Uterine smooth muscle cell (primary cell): ENCODE measurements at places on chromosomes 3 and 15. TPM values are rescaled to one million over a fixed set of nuclear protein-coding genes. Genes with fewer than 3 reads are reported as not detected.

KLHL6 gene
- total RNA-seq = under 0.01 TPM in 2 replicates

FBN1 gene
- 481 and 802 TPM in 2 replicates for total RNA-seq

CYP11A1 gene
- under 0.01 and 0.11 TPM in 2 replicates for total RNA-seq

NISCH gene
- total RNA-seq = 67.1 and 97.0 TPM in 2 replicates

SYNPR gene
- not detected in 2 replicates for total RNA-seq

C3orf22 gene
- total RNA-seq = not detected in 2 replicates

TRANK1 gene
- 7.7 and 20.2 TPM in 2 replicates for total RNA-seq

GRAMD2A gene
- 0.33 and 0.50 TPM in 2 replicates for total RNA-seq

IFT57 gene
- 79.2 and 82.1 TPM in 2 replicates for total RNA-seq

EPHA6 gene
- total RNA-seq = 0.22 TPM in 1 of 2 replicates, not detected in the other

CCR3 gene
- not detected in 2 replicates for total RNA-seq

CPN2 gene
- total RNA-seq = not detected in 2 replicates

SGO1 gene
- total RNA-seq = 4.7 and 16.2 TPM in 2 replicates

IRAK2 gene
- total RNA-seq = 4.9 and 6.2 TPM in 2 replicates

ZNF80 gene
- total RNA-seq = not detected in 2 replicates

RTP1 gene
- not detected in 2 replicates for total RNA-seq

BOC gene
- 16.6 and 21.1 TPM in 2 replicates for total RNA-seq

LSMEM2 gene
- not detected in 2 replicates for total RNA-seq

TMEM40 gene
- total RNA-seq = not detected in 2 replicates

NANOGP8 gene
- not detected in 2 replicates for total RNA-seq

SPTBN5 gene
- under 0.01 and 0.11 TPM in 2 replicates for total RNA-seq

RIOX2 gene
- total RNA-seq = 31.3 and 38.2 TPM in 2 replicates

REC114 gene
- total RNA-seq = not detected in 2 replicates

IL17RC gene
- 43.3 and 43.7 TPM in 2 replicates for total RNA-seq

OIP5 gene
- total RNA-seq = 3.2 and 12.1 TPM in 2 replicates

TRIM59 gene
- 30.2 and 40.2 TPM in 2 replicates for total RNA-seq

SST gene
- not detected in 2 replicates for total RNA-seq

AMT gene
- 0.50 and 0.66 TPM in 2 replicates for total RNA-seq

LMCD1 gene
- 13.4 and 35.6 TPM in 2 replicates for total RNA-seq

FAM174B gene
- 0.50 and 1.00 TPM in 2 replicates for total RNA-seq

CLEC3B gene
- 0.25 TPM in 1 of 2 replicates, not detected in the other for total RNA-seq

RASGRP1 gene
- 0.12 and 0.22 TPM in 2 replicates for total RNA-seq

ACSBG1 gene
- under 0.01 and 0.25 TPM in 2 replicates for total RNA-seq

SLC2A2 gene
- total RNA-seq = not detected in 2 replicates

TNIK gene
- 20.4 and 23.7 TPM in 2 replicates for total RNA-seq

GOLGA8G gene
- total RNA-seq = not detected in 2 replicates

GCSAM gene
- not detected in 2 replicates for total RNA-seq

TICRR gene
- 3.2 and 8.7 TPM in 2 replicates for total RNA-seq

SLC28A2 gene
- not detected in 2 replicates for total RNA-seq

CYFIP1 gene
- 111 and 126 TPM in 2 replicates for total RNA-seq

CP gene
- not detected in 2 replicates for total RNA-seq

IFT80 gene
- 87.1 and 89.7 TPM in 2 replicates for total RNA-seq

RTP4 gene
- total RNA-seq = 1.4 and 2.9 TPM in 2 replicates

ZBED2 gene
- under 0.01 TPM in 1 of 2 replicates, not detected in the other for total RNA-seq

CLRN1 gene
- not detected in 2 replicates for total RNA-seq

RRP9 gene
- total RNA-seq = 41.2 and 47.7 TPM in 2 replicates

CYP8B1 gene
- under 0.01 TPM in 1 of 2 replicates, not detected in the other for total RNA-seq

SETD5 gene
- 54.4 and 61.9 TPM in 2 replicates for total RNA-seq

ROBO1 gene
- 37.1 and 63.6 TPM in 2 replicates for total RNA-seq

EFCAB12 gene
- under 0.01 TPM in 1 of 2 replicates, not detected in the other for total RNA-seq

SAXO2 gene
- total RNA-seq = 0.22 and 0.37 TPM in 2 replicates

ZDHHC19 gene
- total RNA-seq = not detected in 2 replicates

PLCL2 gene
- total RNA-seq = 10.6 and 11.1 TPM in 2 replicates

CHRNA5 gene
- 1.6 and 5.1 TPM in 2 replicates for total RNA-seq

MYL3 gene
- total RNA-seq = not detected in 2 replicates

GOLGA8S gene
- total RNA-seq = under 0.01 and 0.12 TPM in 2 replicates

GP9 gene
- not detected in 2 replicates for total RNA-seq

WDR72 gene
- not detected in 2 replicates for total RNA-seq
